ENCODE measurements at places on chromosomes 6 and 20.

GRCh38 chr6:28005152-28005890, 48.3 kb downstream of the OR2B6 start:
- no peak for DNase-seq

DNA sequence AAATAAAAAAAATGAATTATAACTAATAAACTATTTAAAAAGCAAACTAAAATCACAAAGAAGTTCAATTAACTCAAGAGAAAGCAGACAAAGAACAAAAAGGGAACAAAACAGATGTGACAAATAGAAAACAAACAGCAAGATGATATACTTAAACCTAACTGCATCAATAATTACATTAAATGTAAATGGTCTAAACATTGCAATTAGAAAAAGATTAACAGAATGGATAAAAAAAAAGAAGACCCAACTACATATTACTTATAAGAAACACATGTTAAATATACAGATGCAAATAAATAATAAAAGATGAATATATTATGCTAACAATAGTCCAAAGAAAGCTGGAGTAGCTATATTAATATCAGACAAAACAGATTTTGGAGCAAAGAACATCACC, 35.1 kb upstream of the RAB22A start:
- DNase-seq: no peak

GRCh38 chr20:38208088-38208487, 43.0 kb upstream of the TGM2 start:
- no peak for DNase-seq

GRCh38 chr6:166512567-166512966, 73.9 kb downstream of the RAMACL start:
- DNase-seq: peak; percentile 79

- DNase-seq: no peak
Observed at GRCh38 chr20:18397030-18397429, 69.8 kb downstream of the DZANK1 start.

GRCh38 chr6:170554796-170555137, 598 bp downstream of the TBP start:
- DNase-seq: no peak

GRCh38 chr20:47676219-47676721, 109.0 kb downstream of the SULF2 start:
- no peak for DNase-seq

DNA sequence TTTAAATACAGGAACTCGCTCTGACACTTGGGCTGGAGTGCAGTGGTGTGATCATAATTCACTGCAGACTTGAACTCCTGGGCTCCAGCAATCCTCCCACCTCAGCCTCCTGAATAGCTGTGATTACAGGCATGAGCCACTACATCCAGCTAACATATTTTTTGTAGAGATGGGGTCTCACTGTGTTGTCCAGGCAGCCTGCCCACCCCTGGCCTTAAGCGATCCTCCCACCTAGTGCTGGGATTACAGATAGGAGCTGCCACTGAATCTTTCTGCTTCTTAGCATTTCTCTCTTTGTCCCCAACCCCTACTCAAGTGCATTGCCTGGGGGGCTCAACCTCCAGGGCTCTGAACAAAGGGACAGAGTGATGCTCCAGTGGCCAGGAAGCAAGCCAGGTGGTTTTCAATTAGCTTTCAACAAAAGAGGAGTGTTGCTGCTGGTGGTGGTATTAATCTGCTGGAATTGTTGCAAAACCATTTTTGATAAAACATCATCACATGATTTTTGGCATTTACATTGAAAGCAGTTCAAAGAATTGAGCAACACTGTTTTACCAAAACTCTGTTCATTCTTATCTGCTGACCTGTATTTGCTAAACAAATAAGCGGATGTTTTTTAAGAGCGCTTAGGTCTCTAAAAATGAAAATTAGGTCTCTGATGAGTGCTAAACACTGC, 40.4 kb upstream of the BPIFA2 start:
- no peak for DNase-seq

GRCh38 chr20:53642196-53643030, 48.8 kb upstream of the ZNF217 start:
- DNase-seq: peak; percentile 60

GRCh38 chr20:34574861-34575260, 16.3 kb downstream of the MAP1LC3A start:
- DNase-seq: no peak

DNA sequence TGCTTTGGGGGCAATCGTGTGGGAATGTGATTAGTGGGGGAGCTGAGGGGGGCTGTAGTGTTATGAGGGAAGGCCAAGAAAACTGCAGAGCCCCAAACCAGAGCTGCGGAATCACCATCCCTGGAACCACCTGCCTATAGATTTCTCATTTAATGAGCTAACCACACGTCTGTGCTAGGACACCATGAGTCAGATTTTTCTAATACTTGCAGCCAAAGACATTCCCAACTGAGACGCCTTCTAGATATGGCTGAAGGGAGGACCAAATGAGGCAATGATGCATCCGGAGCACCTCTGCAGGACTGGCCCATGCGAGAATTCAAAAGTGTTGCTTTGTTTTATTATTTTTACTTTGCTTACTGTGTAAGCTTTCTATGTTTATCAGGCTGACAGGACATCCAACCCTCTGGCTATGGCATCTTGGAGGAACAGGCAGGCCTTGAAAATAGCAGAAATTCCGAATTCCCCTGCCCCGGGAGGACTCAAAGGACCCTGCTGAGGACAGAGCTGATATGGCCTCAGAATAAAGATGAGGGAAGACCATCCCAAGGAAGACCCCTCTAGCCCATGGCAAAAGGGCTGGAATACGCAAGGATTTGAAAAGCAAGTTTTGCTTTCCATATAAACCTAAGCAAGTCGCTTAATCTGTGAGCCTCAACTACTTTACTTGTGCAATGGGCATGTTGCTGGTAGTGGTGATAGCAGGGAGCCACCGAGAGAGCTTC, 3.1 kb upstream of the PTGIS start:
- no peak for DNase-seq

GRCh38 chr20:50129662-50130355, 16.9 kb upstream of the UBE2V1 start:
- DNase-seq: no peak

DNA sequence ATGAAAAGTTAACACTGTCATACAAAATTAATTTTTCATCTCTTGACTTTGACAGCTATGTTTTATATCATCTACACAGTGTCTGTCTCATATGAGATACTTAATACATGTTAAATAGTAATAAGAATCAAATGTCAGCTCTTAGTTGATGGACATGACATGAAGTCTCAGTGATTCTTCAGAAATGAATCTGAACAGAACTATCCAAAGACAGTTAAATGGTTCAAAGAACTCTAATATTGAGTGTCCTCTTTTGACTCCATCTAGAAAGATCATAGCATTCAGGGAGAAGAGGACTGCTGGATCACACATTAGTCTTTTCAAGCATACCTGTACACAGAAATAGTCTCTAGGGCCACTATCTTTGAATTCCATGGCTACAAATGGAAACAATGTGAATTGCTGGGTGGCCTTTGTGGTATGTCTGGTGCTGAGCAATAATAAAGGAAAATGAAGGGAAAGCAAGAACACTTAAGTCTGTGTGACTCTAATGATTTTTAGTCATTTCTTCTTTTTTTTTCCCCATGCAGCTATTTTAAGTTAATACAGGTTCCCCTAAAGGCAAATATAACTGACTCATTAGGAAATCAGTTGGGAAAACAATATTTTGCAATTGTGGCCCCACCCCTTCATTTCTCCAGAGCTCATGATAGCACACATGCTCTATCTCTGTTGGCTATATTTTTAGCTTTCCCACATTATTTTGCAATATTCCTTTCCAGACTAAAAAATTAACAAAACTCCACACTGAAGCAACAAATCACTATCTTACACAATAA, 367.5 kb downstream of the GRIK2 start:
- no peak for DNase-seq

GRCh38 chr20:58818586-58819285, 32.0 kb downstream of the GNAS-AS1 start:
- no peak for DNase-seq

- no peak for DNase-seq
Observed at GRCh38 chr6:85463621-85464259, 13.9 kb downstream of the NT5E start.

GRCh38 chr6:158337332-158337731, 25.1 kb downstream of the TULP4 start:
- no peak for DNase-seq

GRCh38 chr6:47434372-47435253, 43.0 kb upstream of the CD2AP start:
- no peak for DNase-seq

DNA sequence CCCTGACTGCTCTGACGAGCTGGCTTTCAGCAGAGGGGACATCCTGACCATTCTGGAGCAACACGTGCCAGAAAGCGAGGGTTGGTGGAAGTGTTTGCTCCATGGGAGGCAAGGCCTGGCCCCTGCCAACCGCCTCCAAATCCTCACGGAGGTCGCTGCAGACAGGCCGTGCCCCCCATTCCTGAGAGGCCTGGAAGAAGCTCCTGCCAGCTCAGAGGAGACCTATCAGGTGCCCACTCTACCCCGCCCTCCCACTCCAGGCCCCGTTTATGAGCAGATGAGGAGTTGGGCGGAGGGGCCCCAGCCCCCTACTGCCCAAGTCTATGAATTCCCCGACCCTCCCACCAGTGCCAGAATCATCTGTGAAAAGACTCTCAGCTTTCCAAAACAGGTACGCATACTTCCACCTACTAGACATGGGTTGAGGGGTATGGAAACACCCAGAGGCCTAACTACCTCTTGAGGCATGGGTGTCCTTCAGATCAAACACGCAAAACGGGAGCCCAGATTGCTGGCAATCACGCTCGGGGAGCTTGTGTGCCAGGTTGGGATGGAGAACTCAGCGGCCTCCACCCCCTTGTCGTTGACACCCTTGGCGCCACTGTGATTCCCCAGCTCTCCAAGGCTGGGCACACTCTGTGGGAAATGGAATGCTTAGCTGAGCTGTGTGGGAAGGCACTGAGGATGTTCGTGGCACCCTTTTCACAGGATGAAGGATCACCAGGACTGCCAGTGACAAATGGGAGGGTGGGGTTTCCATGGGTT, 25.3 kb downstream of the CASS4 start:
- DNase-seq: no peak

GRCh38 chr6:129321303-129321702, 388.7 kb downstream of the ARHGAP18 start:
- DNase-seq: no peak

GRCh38 chr6:143680141-143680540, 2.4 kb downstream of the PHACTR2 start:
- no peak for DNase-seq

DNA sequence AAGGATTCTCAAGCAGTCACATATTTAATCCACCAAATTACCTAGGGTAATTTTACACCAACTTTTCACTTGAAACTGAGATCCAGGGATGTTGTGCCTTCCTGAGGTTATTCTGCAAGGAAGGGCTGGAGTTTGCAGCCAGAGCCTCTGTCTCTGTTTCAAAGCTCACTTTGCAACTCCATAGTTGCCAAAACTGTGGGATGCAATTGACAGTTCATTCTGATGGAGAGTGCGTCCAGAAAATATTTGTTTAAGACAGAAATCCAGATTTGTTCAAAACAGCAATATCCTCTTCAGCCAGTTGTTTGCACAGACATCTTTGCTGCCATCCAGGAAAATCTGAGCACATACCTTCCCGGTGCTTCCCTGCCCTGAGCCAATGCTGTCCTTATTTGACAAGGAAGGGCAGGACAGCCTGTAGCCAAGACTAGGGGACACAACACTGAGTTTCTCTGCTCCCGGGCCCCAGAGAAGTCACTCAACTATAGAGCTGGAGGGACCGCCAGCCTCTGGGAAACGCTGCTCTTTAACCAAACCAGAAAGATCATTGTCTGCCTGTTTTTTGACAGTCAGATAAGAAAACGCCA, 297.4 kb downstream of the HIVEP2 start:
- DNase-seq: no peak

- DNase-seq: no peak
Observed at GRCh38 chr6:3957321-3957720, 108.1 kb downstream of the FAM50B start.

DNA sequence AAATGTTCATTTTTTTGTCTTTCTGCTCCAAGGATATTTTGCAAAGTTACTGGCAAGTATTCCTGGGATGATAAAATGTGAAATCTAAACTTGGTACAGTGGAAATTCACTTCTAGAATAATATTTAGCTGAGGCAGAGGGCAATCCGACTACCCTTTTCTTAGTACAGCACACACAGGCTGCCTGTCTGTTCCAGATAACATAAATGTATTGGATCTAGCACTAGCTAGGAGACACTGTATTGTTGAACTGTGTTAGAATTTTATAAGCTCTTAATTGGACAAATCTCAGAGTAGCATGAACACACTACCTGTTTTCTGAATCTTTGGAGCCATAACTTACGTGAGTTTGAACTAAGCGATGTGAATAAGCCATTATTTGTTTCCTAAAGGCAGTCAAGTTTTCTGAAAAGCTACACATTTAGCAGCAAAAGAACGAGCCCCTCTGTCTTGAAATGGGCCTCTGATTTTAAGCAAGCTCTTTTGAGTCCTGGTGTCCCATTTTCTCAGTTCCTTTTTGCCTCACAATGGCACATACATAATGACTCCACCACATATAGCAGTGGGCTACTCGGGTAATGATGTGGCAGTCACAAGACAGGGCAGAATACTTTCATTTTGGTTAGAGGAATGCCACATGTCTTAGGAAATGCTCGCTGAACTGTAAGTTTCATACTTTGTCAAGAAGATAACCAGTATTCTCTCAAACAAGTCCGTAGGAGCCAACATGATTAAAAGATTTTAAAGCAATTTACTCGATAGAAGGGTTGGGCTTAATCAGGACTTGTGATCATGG, 116.5 kb upstream of the ESR1 start:
- DNase-seq: peak; percentile 82

- DNase-seq: no peak
Observed at GRCh38 chr20:3847429-3847940, 851 bp downstream of the MAVS start.

- peak; percentile 73 for DNase-seq
Observed at GRCh38 chr6:28586962-28587745, 61.5 kb downstream of the GPX5 start.

GRCh38 chr6:72916906-72917305, 295.0 kb downstream of the KCNQ5 start:
- DNase-seq: no peak

DNA sequence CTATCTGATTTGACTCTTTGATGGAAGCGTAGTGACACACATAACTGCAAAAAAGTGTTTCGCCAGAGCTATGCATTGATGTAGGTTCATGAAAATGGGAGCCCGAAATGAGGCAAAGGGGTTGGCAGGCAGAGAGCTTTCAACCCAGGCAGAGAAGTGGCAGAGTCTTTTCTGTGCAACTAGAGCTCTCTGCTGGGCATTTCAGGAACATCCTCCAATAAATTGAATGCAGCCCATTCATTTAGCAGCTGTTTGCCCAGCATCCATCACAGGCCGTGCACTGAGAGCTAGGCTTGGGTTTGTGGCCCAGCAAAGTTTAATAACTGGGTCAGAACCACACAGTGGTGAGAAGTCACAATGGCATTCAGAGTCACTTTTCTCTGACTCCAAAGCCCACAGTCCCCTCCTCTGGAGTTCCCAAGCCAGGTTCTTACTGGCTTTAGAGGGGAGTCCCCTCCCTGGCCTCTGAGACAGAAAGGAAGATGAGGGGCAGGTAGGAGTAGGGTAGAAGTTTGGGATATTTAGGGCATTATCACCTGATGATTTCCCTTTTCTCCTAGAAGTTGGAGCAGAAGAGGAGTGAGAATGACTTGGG, 31.8 kb upstream of the ELMO2 start:
- DNase-seq: peak; percentile 24

All from B cell (primary cell).